ENCODE measurements at places on chromosomes 16 and 17.

GRCh38 chr16:67357561-67357960 lies 30.9 kb downstream of the LRRC36 start:
- no peak for DNase-seq

- DNase-seq: no peak
Observed at GRCh38 chr17:79982986-79983385, 52.7 kb downstream of the TBC1D16 start.

DNA sequence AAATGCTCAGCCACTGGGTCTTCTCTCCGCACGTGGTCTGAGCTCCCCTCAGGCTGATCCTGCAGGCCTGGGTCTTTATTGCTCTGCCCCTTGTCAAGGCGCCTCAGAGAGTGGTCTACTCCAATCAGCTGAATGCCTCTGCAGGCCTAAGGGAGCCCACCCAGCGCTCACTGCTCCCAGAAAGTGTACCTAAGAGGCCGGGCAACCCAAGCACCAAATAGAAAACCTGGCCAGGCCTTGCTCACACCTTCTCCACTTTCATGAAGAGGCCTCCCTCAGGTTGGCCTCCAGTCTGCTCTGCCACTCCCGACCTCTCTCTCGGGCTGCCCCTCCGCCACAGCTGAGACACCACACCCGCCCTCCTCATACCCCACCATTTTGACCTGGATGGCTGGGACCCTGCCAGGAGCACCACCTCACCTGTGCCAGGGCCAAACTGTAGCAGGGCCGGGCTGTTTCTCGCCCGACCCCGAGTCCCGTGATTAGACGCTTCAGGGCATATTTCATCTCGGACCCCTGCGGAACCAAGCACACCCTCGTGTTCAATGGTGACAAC lies 665 bp downstream of the MYBBP1A start:
- DNase-seq: no peak

GRCh38 chr17:42177684-42178083 lies 3.3 kb downstream of the KCNH4 start:
- no peak for DNase-seq

DNA sequence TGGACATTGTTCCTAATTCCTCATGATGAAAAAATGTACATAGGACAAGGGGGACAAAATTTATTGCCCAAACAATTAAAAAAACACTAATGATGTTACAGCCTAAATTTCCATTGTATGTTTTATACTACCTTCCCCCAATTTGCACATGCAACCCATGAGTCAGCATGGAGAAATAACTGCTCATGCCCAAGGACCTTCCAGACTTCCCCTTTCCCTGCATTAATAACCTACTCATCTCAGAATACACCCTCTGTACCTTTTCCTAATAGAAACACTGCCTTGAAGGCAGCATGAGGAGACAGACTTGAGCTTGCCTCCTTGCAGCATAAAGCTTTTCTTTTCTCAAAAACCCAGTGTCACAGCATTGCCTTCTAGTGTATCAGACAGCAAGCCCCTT lies 2402.8 kb downstream of the TP53TG3F start:
- DNase-seq: no peak

- no peak for DNase-seq
Observed at GRCh38 chr17:6046931-6047330, 23.2 kb upstream of the WSCD1 start.

- no peak for DNase-seq
Observed at GRCh38 chr16:782258-782657, 5.9 kb downstream of the RPUSD1 start.

DNA sequence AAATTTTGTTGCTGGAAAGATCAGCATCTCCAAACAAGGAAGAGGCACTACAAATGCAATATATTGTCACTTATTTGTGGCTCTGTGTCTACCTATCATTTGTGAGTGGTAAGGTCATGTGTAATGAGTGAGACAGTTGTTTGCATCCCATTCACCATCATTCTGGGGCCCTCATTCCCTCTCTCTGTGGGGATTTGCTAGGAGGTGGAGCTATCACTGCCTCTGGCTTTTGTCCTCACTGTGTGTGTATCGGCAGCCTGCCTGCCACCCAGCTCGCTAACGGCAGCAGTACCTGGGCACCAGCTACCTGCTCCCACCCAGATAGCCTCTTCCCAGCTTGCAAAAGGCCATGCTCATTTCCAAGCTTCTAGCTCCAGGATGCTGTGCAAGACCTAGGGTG lies 379.2 kb upstream of the ZFHX3 start:
- DNase-seq: no peak

DNA sequence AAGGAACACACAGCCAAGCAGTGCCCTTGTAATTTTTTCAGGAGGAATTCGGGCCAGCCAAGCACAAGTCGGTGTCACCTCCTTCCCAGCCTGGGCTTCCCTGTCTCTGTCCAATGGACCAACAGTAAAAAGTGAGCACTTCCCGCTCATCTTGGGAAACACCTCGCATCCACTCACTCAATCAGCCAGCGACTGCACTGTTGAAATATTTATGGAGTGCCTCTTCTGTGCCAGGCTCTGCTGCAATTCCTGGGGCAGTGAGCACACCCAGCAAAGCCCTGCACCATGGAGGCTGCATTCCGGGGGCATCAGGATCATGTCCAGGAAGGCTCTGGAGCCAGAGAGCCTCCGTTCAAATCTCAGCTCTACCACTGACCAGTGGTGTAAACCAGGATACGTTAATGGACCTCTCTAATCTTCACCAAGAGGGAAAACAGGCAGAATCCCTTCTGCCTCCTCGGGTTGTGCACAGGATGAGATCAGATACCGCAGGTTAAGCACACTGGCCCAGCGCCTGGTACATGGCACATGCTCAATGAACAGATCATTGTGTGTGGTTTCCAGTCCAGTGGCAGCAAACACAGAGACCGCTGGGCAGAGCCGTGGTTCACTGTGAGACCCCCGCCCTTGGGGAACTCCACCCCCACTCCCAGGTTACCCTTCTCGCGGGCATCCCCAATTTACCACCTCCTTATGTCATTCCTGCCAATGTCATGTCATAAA lies 194.3 kb downstream of the ZNF423 start:
- no peak for DNase-seq

GRCh38 chr16:79347277-79347676 lies 253.3 kb downstream of the MAF start:
- DNase-seq: no peak

DNA sequence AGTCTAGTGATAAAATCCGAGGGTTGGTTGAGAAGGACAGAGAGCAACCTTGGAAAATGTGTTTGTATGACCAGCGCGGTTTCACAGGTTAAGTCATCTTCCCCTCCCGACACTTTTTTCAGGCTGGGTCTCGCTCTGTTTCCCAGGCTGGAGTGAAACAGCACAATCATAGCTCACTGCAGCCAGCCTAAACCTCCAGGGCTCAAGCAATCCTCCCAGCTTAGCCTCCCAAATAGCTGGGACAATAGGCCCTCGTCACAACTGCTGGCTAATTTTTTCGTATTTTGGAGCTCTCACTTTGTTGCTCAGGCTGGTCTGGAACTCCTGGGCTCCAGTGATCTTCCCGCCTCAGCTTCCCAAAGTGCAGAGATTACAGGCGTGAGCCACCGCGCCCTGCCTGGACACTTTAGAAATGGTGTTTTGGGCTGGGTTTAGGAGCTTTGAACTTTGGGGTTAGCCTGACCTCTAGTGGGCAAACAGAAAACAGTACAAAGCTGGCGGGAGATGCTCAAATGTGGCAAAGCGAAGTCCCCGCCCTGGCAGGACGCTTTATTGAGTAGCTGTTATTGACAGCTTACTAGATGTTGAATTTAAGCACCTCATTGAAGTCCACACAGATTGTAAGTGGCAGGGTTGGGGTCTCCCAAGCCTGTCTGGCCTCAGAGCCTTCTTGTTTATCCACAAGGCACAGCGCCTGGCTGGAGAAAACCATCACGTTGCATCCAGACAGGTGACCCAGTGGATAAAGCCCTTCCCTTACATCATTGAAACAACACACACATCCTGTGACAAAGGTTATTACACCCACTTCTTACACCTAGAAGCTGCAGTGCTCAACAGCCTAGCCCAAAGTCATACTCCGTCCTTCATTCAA lies 34.7 kb upstream of the RBBP6 start:
- peak; percentile 22 for DNase-seq
